Fibroblast of villous mesenchyme (primary cell): ENCODE measurements at places on chromosomes 2 and 18. TPM values are rescaled to one million over a fixed set of nuclear protein-coding genes. Genes with fewer than 3 reads are reported as not detected.

SERPINB13 gene
- total RNA-seq = not detected in 2 replicates

ZNF519 gene
- 6.0 and 8.7 TPM in 2 replicates for total RNA-seq

PJVK gene
- 0.97 and 1.3 TPM in 2 replicates for total RNA-seq

TMEM178A gene
- 0.43 and 1.3 TPM in 2 replicates for total RNA-seq

SCYGR4 gene
- total RNA-seq = not detected in 2 replicates

ANKRD62 gene
- not detected in 2 replicates for total RNA-seq

ACAA2 gene
- 31.5 and 36.1 TPM in 2 replicates for total RNA-seq

GALNT14 gene
- under 0.01 TPM in 1 of 2 replicates, not detected in the other for total RNA-seq

DOK1 gene
- 9.9 and 20.0 TPM in 2 replicates for total RNA-seq

CCDC68 gene
- total RNA-seq = 3.5 and 9.1 TPM in 2 replicates

ZSWIM2 gene
- total RNA-seq = 0.43 TPM in 1 of 2 replicates, not detected in the other

TMEM169 gene
- total RNA-seq = 0.32 and 0.43 TPM in 2 replicates

NYAP2 gene
- not detected in 2 replicates for total RNA-seq

FHOD3 gene
- total RNA-seq = 5.2 TPM in 2 replicates

HOXD8 gene
- total RNA-seq = 11.9 and 15.5 TPM in 2 replicates

FBXO48 gene
- 0.32 and 0.86 TPM in 2 replicates for total RNA-seq

CD207 gene
- not detected in 2 replicates for total RNA-seq

AQP12B gene
- not detected in 2 replicates for total RNA-seq

INHBB gene
- under 0.01 TPM in 2 replicates for total RNA-seq

RNU2-63P gene
- under 0.01 TPM in 1 of 2 replicates, not detected in the other for total RNA-seq

HOXD12 gene
- not detected in 2 replicates for total RNA-seq

LYPD6 gene
- total RNA-seq = 4.3 and 5.2 TPM in 2 replicates

POMC gene
- 0.32 TPM in 1 of 2 replicates, not detected in the other for total RNA-seq

RAB12 gene
- 49.6 and 64.8 TPM in 2 replicates for total RNA-seq

DHRS9 gene
- under 0.01 TPM in 1 of 2 replicates, not detected in the other for total RNA-seq

DGUOK gene
- total RNA-seq = 73.8 and 81.2 TPM in 2 replicates

GAD1 gene
- 0.32 TPM in 1 of 2 replicates, not detected in the other for total RNA-seq

SLC25A12 gene
- 21.3 and 25.5 TPM in 2 replicates for total RNA-seq

SRBD1 gene
- total RNA-seq = 19.6 and 31.1 TPM in 2 replicates

BOLL gene
- not detected in 2 replicates for total RNA-seq

PROKR1 gene
- not detected in 2 replicates for total RNA-seq

MEP1B gene
- total RNA-seq = under 0.01 and 0.64 TPM in 2 replicates
